ENCODE measurements at places on chromosomes 4 and X. TPM values are rescaled to one million over a fixed set of nuclear protein-coding genes. Genes with fewer than 3 reads are reported as not detected.

DNA sequence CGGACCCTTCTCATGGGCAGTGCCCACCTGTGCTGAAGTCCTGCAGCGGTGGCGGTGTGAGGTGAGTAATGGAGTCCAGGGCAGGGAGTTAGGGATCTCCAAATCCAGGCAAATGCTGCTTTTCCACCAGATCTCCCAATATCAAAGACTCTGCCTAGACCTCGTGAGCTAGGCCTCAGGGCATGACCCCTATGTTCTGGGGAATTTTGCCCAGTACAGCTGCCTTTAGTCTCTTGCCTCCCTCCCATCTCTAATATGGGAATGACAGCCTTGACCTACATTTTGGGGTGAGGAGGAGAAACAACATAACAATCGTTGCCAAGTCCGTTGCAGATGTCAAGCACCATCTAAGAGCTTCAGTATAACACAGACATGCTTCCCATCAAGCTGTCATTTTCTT lies 7.3 kb downstream of the PAK3 start:
- no peak overlapping the region for H3K27ac ChIP-seq
- no peaks in the 10 kb centered on the region for H3K4me1 ChIP-seq
- no peak overlapping the region for H3K4me3 ChIP-seq

Gene SPANXN3
- total RNA-seq: not detected

Gene TCEAL3
- total RNA-seq: 4.2 TPM

- H3K36me3 ChIP-seq: no peaks in the 10 kb centered on the region
- H3K27ac ChIP-seq: no peak overlapping the region
- no peak for DNase-seq
- no peaks in the 10 kb centered on the region for H3K27me3 ChIP-seq
- H3K4me1 ChIP-seq: no peaks in the 10 kb centered on the region
- no peak overlapping the region for H3K4me3 ChIP-seq
Measured at GRCh38 chr4:105605493-105605892, 53.1 kb downstream of the ARHGEF38 start.

Gene TBX22
- total RNA-seq: not detected

Gene SLITRK4
- not detected for total RNA-seq

Data from naive thymus-derived CD4-positive, alpha-beta T cell (primary cell).